ENCODE measurements at places on chromosomes 5 and 9.

DNA sequence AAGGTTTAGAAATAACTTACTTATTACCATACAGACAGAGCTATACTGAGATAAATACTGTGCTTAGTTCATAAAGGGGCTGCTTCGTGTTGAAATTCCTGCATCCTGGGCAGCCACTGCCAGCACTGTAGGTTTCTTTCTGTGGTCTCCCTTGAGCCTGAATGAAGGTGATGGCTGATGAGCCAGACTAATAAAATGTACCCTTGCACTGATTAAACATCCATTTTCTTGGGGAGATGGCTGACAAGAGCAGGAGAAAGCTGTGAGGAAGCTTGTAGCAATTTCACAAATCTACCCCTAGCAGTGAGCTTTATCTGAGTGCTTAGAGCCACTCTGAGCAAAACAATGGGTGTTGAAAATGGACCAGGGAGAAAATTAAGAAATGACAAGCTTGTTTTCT lies 23.3 kb upstream of the ZSWIM6 start:
- no peak for DNase-seq

- DNase-seq = no peak
Observed at GRCh38 chr5:58501778-58502417, 10.7 kb downstream of the GAPT start.

DNA sequence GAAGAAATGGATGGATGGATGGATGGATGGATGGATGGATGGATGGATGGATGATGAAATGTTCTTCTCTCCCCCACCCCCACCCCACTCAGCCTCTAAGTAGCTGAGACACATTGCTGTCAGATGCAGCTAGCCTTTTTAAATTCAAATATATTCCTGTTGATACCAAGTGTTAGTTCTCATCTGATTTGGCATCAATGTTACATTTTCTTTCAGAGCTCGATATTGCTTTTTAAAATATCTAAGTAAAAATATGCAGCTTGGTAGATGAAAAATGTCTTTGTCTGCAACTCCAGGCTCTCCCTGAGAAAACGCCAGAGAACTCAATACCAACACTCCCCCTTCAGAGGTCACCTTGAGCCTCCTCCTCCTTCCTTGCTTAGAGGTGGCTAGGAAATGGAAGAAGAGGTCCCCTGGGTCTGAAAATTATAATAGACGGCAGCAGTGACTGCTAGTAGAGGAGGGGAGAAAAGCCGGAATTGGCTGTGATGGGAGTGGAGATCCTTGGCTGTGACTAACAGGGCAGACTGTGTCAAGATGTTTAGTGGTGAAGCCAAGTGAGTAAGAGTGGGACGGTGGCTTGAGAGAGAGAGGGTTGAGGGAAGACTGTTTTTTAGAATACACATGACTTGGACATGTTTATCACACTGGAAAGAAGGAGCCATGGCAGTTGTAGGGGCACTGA lies 156.0 kb downstream of the ZNF462 start:
- DNase-seq = no peak

DNA sequence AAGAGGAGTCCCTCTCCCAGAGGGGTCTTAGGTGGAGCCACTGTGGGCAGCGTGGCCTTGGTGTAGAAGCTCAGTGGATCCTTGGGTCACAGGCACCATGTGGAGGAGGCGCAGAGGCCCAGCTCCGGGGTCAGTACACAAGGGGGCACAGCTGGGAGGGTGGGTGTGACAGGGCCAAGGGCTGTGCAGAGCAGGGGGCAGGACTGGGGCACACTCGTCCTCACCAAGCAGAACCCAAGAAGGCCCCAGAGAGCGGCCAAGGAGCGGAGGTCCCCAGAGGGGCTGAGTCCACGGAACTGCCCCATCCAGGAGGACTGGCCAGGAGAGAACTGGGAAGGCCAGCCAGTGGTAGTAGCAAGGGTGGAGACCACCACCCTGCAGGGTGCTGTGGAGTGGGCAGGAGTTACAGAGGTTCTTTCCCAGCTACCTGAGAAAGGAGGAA lies 2.5 kb upstream of the LPCAT1 start:
- peak; percentile 33 for DNase-seq

GRCh38 chr5:139236479-139236878 lies 38.3 kb upstream of the SIL1 start:
- no peak for DNase-seq

- DNase-seq = no peak
Observed at GRCh38 chr9:131562032-131562959, 17.0 kb downstream of the PRRT1B start.

GRCh38 chr5:79837761-79838551 lies 148.3 kb downstream of the CMYA5 start:
- DNase-seq = no peak

- no peak for DNase-seq
Observed at GRCh38 chr5:174154559-174154958, 109.1 kb downstream of the NSG2 start.

- peak; percentile 39 for DNase-seq
Observed at GRCh38 chr5:179816796-179817469, 3.8 kb upstream of the SQSTM1 start.

DNA sequence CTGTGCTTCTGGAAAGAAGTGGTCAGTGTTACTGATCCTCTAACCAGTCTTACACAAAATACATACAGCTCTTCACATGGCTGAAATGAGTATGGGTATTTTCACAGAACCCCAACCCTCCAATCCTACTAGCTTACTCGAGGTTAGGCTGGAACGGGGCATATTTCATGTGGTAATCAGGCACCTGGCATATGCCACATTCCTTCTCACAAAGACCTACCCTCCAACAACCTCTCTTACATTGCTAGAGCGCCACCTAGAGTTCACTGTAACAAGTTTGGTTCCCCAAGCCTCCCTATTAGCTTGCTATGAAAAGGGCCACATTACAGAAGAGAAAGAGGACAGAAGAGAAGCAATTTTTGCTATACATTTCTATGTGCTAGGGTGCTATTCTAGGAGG lies 597.3 kb downstream of the PRELID2 start:
- DNase-seq = no peak

DNA sequence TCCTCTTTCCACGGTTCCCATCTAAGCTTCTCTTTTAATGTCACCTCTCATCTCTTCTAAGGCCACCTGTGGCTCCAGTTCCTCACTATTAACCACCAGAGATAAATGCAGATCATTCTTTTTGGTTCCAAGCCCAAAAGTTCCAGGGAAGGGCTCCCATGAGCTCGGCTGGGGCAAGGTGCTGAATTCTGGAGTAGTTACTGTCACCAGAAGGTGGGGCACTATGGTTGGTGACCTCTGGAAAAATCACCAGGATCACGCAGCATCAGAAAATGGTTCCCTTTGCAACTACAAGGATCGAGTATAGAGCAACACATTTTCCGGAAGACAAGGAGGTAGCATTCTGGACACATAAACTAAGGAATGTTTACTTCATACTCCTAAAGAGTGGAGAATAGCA lies 528.7 kb upstream of the DAP start:
- no peak for DNase-seq

- DNase-seq = peak; percentile 51
Observed at GRCh38 chr5:114360816-114361723, 800 bp upstream of the KCNN2 start.

DNA sequence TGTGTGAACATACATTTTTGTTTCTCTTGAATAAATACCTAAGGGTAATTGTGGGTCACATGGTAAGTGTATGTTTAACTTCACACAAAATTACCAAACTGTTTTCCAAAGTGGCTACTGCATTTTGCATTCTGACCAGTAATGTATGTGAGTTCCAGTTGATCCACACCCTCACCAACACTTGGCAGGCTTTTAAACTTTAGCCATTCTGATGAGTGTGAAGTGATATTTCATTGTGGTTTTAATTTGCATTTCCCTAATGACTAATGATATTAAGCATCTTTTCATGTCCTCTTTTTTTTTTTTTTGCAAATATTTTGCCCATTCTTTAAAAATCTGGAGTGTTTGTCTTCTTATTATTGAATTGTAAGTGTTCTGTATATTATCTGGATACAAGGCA lies 53.5 kb upstream of the MAST4 start:
- DNase-seq = no peak

DNA sequence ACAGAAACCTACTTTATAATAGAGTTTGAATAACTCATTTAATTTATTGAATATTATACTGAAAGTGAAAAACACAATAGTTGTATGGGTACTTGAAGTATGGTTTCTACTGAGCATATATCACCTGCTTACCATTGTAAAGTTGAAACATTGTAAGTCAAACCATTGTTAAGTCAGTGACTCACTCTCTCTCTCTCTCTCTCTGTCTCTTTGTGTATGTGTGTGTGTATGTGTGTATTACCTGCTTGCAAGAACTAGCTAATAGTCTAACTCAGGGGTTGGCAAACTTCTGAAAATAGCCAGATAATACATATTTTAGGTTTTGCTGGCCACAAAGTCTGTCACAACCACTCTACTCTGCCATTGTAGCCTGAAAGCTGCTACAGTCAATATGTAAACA lies 564.3 kb upstream of the ZNF608 start:
- DNase-seq = no peak

DNA sequence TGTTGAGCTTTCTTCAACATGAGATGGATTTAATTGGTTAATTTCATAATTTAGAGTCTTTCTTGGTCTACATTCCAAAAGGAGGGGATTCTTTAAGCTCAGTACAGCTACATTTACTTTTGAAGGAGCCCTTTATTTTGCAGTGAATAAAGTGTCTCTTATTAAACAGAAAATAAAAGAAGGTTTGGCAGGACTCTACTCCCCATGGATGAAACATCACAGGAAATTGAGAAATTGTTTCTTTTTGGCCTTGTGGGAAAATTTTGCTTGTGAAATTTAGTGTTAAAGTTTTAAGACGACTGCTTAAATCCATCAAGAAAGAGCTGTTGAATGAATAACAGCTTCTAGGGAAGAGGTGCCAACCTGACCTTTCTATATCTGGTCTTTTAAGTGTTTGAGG lies 187.7 kb downstream of the NTRK2 start:
- DNase-seq = no peak

DNA sequence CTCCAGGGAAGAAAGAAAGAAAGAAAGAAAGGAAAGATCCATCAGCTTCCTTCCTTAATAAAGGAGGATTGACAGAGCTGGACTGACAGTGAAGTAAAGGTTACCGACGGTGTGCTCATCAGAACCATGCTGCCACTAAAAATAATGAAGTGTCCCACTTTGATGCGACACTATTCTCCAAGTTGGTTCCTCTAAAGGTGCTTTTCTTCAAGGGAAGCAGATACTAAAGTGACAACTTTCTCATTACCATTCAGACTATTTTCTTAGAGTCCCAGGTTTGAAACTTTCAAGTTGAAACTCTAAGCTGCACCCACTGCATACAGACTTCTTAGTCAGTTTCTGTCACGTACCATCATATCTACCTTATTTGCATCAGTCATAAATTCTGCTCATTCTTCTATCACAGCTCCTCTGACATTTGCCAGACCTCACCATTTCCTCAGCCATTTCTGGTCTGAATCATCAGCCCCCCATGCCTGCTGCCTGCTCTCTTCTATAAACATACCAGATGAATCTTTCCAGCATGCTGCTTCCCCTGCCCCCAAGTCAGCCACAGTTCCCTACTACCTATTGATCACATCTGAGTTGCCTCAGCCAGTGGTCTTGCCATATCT lies 177.6 kb downstream of the DEPDC1B start:
- DNase-seq = no peak

GRCh38 chr5:98698359-98698758 lies 75.1 kb upstream of the RGMB start:
- DNase-seq = no peak

GRCh38 chr5:32791536-32792243 lies 80.6 kb downstream of the NPR3 start:
- no peak for DNase-seq

DNA sequence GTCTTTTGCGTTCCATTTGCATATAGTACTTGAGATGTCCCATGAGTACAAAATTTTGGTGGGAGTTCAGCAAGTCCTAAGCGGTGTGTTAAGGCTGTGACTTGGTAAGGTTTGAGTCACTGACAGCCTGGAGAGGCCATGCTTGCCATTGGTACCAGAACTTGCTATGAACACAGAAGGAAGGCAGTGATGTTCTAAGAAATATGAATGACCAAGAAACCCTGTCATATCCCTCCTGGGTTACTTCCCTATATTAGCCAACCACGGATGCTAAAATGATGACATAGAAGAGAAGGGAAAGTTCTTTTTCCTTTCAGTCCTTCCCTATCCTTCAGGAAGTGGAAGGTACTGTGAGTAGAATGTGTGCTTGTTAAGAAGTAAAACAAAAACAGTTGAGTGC lies 136.7 kb downstream of the GCNT1 start:
- no peak for DNase-seq

DNA sequence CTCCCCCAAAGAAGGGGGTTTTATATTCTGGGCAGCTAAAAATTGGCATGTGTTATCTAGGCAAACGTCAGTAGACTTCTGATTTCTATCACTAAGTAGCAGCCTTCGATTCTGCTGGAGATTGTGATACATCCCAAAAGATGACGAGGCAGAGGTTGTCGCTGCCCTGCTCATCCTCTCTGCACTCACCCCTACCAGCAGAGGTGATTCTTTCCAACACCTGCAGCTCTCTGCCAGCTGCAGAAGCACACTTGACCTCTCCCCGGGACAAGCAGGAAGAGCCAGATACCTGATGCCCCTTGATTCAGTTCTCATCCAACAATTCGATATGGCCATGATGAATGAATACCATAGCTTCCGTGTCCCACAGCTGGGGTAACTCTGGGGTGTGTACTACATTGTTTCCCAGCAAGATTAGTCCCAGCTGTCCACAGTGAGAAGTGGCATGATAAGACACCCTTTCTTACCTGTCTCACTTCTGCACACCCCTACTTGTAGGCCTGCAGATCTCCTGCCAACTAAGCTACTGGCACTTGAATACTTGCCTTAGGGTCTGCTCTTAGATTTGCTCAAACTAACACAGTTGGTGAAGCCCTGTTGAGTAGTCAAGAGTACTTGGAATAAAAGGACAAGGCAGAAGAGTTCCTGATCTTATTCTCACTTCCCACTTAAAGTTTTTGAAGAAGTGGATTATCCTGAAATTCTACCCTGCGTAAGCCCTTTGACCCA lies 37.6 kb upstream of the SMAD5 start:
- DNase-seq = no peak

DNA sequence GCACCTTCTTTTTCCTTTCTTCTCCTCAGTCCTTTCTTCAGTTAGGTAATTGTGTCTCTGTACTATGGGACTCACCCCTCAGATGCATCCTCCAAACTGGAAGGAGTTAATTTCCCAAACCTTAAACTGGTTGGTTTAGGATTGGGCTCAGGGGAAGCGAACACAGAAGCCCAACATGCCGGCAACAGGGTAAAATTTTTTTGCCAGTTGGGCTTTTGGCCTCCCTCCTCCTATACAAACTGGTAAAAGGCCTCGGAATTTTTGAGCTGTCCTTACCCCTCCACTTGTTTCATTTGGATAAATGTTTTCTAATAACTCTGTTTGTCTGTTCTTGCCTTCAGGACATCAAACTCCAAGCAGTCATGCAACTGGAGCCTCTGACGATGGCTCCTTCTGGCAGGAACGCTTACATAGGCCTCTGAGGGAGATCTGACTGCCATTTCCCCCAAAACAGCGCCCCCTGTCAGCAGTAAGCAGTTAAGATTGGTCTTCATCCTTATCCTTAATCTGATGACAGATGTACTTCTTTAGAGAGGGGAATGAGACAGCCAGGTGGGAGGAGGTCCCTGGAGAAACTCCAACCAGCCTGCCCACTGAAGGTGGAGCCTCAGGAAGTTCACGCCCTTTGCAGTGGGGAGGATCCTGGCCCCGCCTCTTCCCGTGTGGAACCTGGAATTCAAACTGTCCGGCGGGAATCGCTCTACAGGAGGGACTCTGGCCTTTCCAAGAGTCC lies 57.8 kb upstream of the SPINK5 start:
- DNase-seq = peak; percentile 21
